ENCODE measurements at places on chromosomes 1 and 21.

GRCh38 chr1:174883409-174883808 is 116.3 kb upstream of the CACYBP start:
- no peak for DNase-seq

- DNase-seq, result peak; percentile 24
Observed at GRCh38 chr21:42164064-42164789, 54.7 kb upstream of the ABCG1 start.

DNA sequence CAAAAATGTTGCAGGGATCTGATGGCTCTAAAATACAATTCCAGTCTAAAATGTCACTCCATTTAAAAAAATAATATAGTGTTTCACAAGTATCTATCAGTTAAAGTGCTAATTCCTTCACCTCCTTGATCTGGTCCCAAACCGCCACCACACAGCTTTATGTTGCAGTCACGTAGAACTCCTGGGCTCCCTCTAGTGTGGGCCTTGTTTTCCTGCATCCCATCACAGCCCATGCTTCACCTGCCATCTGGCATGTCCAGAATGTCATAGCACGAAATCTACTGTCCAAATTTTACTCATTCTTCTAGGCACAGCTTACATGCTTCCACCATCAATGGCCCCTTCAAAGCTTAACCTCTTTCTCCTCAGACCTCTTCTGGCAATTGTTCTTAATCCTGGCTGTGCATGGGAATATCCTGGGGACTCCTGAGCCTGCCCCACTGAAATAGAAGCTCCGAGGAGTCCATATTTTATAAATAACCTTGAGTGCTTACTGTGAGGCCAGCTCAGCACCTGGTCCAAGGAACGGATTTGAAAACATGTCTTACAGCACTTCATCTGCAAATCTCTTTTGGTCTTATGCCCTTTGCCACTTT is 15.5 kb downstream of the FYB2 start:
- no peak for DNase-seq

GRCh38 chr1:230823426-230823825 is 44.9 kb downstream of the C1orf198 start:
- DNase-seq, result no peak

- no peak for DNase-seq
Observed at GRCh38 chr1:175618559-175618958, 124.8 kb downstream of the TNR start.

DNA sequence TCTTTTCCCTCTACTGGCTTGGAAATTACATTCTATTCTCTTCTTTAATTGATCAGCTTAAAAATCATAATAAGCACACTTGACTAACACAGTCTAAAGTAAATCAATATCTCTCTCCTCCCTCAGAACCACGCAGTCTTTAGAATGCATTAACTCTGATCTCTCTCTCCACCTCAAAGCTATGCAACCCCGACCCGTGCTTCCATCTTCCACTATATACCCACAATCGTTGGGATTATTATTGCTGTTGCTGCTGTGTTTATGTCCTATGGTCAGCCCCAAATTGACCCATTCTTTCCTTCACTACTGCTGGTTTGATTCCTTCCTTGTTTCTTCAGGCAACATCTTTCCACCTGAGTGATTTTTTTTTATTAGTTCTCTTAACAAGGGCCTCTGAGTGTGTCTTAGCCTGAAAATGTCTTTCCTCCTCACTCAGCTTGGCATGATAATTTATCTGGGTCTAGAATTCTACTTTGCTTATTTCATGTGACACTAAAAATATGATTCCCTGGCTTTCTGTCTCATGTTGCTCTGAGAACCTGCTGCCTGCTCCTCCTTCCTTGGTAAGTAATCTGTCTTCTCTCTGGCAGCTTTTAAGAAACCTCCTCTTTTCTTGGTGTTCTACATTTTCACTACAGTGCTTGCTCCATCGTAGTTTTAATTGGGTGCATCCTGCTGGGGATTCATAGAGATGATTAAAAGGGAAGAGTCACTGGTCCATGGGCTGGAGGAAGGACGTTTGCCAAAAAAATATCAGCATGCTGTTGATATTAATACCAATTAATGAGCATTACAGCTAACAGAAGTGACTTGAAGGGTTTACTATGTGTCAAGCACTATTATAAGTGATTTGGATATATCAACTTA is 472.2 kb downstream of the MATN1 start:
- no peak for DNase-seq

GRCh38 chr1:235329139-235329902 is 951 bp downstream of the GGPS1 start:
- DNase-seq, result no peak
